ENCODE measurements at places on chromosomes 3 and 15.
A peak's percentile ranks its signal among the peaks of the same experiment; 100 is the strongest.

DNA sequence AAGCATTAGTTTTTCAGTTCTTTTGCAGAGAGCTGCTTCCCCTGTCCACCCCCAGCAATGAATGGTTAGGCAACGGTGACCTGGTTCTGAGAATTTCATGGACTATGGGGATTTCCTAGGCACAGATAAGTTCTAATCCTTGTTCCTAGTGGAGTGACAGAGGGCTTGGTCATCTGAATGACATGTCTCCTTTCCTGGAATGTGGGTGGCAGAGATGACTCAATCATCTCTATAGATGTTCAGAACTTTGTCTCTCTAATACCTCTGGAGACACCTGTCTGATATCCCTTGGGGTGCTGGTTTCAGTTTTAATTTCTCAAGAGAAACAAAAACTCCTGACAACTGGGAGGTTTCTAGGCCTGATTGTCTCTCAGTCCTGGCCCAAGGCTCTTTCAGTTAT lies 10.4 kb downstream of the PLA2G4E start:
- no peak overlapping the region for H3K4me3 ChIP-seq
- H3K36me3 ChIP-seq, result no peaks in the 10 kb centered on the region
- peaks cover 4% of the 10 kb centered on the region for H3K4me1 ChIP-seq
- no peak overlapping the region for H3K27ac ChIP-seq
- peaks cover 6% of the 10 kb centered on the region for H3K27me3 ChIP-seq

DNA sequence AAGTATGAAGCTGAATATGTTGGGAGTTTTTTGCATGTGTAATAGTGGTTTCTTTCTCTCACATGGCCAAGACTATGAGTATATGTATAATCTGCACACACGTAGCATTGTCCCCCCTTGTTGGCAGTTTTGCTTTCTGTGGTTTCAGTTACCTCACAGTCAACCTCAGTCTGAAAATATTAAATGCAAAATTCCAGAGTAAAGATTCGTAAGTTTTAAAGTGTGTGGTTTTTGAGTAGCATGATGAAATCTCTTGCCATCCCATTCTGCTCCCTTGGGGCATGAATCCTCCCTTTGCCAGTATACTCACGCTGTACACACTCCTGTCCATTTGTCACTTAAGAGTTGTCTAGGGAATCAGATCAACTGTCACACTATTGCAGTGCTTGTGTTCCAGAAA lies 742.0 kb upstream of the CCDC54 start:
- H3K27me3 ChIP-seq, result no peaks in the 10 kb centered on the region
- no peaks in the 10 kb centered on the region for H3K36me3 ChIP-seq
- peaks cover 4% of the 10 kb centered on the region for H3K4me1 ChIP-seq
- H3K4me3 ChIP-seq, result no peak overlapping the region
- H3K27ac ChIP-seq, result no peak overlapping the region

DNA sequence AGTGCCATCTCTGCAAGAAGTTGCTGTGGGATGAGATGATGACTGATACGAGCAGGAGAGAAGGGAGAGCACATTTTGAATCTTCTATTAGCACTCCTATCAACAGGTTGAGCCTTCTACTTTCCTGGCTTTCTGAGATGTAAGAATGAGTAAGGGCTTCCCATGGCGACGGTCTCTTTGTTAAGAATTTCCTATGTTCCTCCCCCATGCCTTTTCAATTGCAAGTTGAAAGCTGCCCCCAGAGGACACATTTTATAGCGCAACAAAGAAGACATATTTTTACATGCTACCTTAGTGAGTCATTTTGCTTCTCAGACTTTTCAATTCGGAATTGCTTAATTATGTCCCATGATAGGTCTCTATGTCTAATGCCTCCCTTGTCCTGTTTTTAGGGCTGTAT lies 71.3 kb upstream of the LRTM1 start:
- H3K36me3 ChIP-seq, result no peaks in the 10 kb centered on the region
- no peaks in the 10 kb centered on the region for H3K27me3 ChIP-seq
- no peak overlapping the region for H3K27ac ChIP-seq
- no peak for DNase-seq
- H3K4me3 ChIP-seq, result no peak overlapping the region

- no peak overlapping the region for H3K4me3 ChIP-seq
- no peak overlapping the region for H3K27ac ChIP-seq
- no peaks in the 10 kb centered on the region for H3K27me3 ChIP-seq
- no peak for DNase-seq
- H3K36me3 ChIP-seq, result no peaks in the 10 kb centered on the region
Observed at GRCh38 chr3:73808862-73809509, 184.2 kb upstream of the PDZRN3 start.

DNA sequence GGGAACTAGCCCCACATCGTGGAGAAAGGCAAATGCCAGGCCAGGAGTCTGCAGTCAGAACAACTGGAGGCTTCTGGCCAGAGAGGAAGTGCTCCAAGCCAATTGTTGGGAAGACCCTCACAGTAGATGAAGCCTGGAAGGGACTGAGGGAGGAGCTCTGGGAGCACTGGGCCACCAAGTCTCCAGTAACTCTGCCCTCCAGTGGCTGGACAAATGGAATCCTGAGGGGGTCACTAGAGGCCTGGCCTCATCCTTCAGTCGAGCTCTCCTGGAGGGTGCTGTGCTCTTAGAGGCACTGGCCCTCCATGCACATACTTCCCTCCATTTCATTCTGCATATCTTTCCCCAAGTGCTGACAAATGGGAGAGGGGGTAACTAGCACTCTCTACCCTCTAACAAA lies 103.0 kb downstream of the MYLK start:
- H3K36me3 ChIP-seq, result no peaks in the 10 kb centered on the region
- H3K4me1 ChIP-seq, result no peaks in the 10 kb centered on the region
- H3K4me3 ChIP-seq, result no peak overlapping the region
- no peak overlapping the region for H3K27ac ChIP-seq
- no peak for DNase-seq
- H3K27me3 ChIP-seq, result peaks cover 4% of the 10 kb centered on the region

- H3K27ac ChIP-seq, result no peak overlapping the region
- H3K4me1 ChIP-seq, result no peaks in the 10 kb centered on the region
Observed at GRCh38 chr15:31905054-31905453, 125.3 kb upstream of the CHRNA7 start.

DNA sequence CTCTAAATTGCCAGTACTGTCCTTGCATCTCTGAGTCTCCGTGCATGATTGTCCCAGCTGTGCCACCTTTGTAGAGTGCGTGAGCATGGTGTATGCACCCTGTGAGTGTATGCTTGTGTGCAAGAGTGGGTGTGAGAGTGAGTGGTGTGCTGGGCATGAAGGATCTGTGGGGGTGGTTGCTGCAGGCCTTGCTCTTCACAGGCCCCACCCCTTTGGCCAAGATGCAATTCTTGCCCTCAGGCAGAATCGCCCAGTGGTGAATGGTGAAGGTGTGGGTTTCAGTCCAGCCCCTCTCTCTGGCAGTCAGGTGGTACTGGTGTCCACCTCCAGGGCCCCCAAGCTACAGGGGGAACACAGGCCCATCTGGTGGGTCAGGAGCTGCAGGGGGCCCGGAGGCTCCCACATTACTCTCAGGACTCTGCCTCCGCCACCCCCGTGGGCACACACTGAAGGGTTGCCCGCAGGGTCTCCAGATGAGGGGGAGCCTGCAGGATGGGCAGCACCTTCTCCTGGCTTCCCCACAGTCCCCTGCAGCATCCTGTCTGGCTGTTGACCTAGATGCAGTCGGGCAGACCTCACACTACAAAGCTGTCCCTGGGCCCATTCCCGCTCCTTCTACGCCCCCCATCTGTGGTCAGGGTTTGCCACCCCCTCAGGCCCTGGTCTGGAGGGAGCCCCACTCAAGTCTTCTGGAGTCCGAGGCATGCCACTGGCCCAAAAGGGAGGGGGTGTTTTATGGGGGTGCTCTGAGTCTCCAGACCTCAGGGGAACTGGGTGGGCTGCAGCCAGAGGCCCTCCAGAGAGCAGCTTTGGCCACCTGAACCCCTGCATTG lies 8.3 kb upstream of the ROPN1B start:
- no peaks in the 10 kb centered on the region for H3K4me1 ChIP-seq
- H3K36me3 ChIP-seq, result no peaks in the 10 kb centered on the region
- peaks cover 28% of the 10 kb centered on the region for H3K27me3 ChIP-seq
- H3K4me3 ChIP-seq, result no peak overlapping the region
- DNase-seq, result no peak

GRCh38 chr3:156750874-156751245 lies 75.3 kb upstream of the LEKR1 start:
- DNase-seq, result no peak
- no peak overlapping the region for H3K27ac ChIP-seq
- H3K27me3 ChIP-seq, result peaks cover 12% of the 10 kb centered on the region
- no peak overlapping the region for H3K4me3 ChIP-seq

- H3K27me3 ChIP-seq, result no peaks in the 10 kb centered on the region
- H3K4me1 ChIP-seq, result peaks cover 20% of the 10 kb centered on the region
- H3K27ac ChIP-seq, result peak overlapping the region; percentile 64
- H3K4me3 ChIP-seq, result no peak overlapping the region
- DNase-seq, result peak; percentile 62
- peaks cover 8% of the 10 kb centered on the region for H3K36me3 ChIP-seq
Observed at GRCh38 chr15:94324117-94324826, 92.9 kb downstream of the MCTP2 start.

DNA sequence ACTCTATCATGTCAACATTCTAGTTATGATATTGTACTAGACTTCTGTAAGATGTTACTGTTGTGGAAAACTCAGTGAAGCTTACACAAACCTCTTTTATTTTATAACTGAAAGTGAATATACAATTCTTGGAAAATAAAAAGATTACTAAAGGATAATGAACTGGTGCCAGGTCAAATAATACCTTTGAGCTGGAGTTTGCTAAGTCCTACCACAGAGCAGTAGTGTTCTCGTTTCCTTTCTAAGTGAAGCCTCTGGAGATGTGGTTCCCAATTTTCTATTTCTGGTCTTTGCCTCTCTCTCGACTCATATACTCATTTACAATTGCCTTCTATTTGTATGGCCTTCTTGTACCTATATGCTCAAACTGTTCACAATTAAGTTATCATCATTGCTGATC lies 942.9 kb downstream of the SQOR start:
- no peak for DNase-seq
- no peaks in the 10 kb centered on the region for H3K4me1 ChIP-seq
- no peaks in the 10 kb centered on the region for H3K36me3 ChIP-seq
- H3K4me3 ChIP-seq, result no peak overlapping the region
- no peak overlapping the region for H3K27ac ChIP-seq
- no peaks in the 10 kb centered on the region for H3K27me3 ChIP-seq

DNA sequence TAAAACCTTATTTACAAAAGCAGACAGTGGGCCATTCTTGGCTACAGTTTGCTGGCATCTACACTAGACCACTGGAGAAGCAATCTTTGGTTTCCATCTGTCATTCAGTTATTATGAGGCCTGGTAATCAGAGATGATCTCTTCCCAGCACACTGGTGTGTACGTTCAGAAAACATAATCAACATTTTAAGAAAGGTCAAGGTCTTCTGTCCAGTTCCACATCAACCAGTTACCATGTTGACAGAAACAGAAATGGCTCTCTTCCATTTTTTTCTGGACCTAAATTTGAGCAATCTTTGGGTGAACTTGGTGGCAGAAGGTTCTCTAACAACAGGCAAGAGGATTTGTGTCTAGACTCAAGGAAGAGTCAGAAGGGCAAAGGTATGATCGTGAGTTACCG lies 29.8 kb upstream of the ARHGEF3 start:
- H3K4me3 ChIP-seq, result no peak overlapping the region
- DNase-seq, result no peak
- H3K27ac ChIP-seq, result no peak overlapping the region
- no peaks in the 10 kb centered on the region for H3K36me3 ChIP-seq
- H3K4me1 ChIP-seq, result no peaks in the 10 kb centered on the region
- no peaks in the 10 kb centered on the region for H3K27me3 ChIP-seq

DNA sequence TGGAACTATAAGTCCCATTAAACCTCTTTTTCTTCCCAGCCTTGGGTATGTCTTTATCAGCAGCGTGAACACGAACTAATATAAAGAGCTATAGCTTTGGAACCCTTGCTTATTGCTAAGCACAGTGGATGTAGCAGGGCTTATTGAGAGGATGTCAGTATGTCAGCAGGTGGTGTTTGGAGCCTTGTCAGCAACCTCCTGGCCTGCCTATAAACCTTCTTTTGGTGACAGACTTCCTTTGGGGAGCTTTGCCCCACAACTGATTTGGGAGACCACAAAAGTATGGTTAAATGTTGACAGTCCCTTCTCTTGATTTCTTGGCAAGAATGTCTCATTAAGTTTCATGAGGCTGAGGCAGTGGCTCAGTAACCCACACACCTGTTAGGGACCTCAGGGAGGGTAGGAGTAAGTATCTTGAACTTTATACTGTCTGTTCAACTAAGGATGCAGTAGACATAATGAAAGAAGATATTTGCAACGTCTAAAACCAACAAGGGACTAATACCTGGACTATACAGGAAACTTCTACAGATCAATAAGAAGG lies 14.8 kb downstream of the CCNDBP1 start:
- H3K27me3 ChIP-seq, result no peaks in the 10 kb centered on the region
- H3K36me3 ChIP-seq, result peaks cover 18% of the 10 kb centered on the region
- H3K4me3 ChIP-seq, result no peak overlapping the region
- no peak overlapping the region for H3K27ac ChIP-seq
- peaks cover 29% of the 10 kb centered on the region for H3K4me1 ChIP-seq
- no peak for DNase-seq

- DNase-seq, result no peak
- H3K27me3 ChIP-seq, result no peaks in the 10 kb centered on the region
- peak overlapping the region; percentile 81 for H3K4me3 ChIP-seq
- H3K4me1 ChIP-seq, result peaks cover 22% of the 10 kb centered on the region
- H3K27ac ChIP-seq, result peak overlapping the region; percentile 77
Observed at GRCh38 chr3:58474967-58475578, 16.8 kb upstream of the KCTD6 start.

DNA sequence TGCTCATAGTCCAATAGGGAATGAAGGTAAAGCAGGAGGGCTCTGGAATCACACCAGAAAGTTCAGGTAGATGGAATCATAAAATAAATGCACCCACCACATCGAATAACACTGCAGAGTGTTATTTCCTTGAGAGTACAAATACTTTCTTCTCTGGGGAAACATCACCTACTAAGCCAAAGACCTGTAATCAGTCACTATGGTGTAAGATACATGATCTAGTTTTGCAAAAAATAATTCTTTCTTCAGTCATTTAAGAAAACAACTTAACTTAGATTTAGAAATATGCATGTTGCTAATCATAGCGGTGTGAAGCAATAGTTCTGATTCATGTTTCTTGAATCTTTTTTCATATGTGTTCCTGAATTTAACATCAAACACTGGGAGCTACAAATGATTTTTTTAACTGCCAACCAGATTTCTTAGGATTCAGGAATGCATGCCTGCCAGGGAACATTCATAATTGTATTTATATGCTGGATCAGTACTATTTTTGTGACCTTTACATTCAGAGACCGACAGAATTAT lies 40.2 kb upstream of the MEIS2 start:
- H3K36me3 ChIP-seq, result no peaks in the 10 kb centered on the region
- no peaks in the 10 kb centered on the region for H3K4me1 ChIP-seq
- H3K4me3 ChIP-seq, result no peak overlapping the region
- H3K27me3 ChIP-seq, result no peaks in the 10 kb centered on the region
- no peak for DNase-seq

DNA sequence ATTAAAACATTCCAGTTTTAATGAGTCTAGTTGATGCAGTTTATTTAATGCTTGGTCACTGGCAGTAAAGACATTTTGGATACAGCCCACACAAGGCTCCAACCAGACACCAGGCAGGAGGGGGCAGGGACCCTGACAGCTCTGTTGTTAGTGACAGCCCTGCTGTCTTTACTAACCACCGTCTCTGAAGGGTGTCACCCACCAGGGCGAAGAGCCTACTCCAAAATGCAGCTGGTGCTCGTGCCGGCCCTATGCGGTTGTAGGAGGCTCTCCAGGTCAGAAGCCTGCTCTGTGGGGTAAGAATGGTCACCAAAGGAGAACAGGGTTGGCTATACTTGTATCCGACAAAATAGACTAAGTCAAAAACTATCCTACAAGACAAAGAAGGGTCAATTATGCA lies 132.2 kb downstream of the ATP10A start:
- no peak overlapping the region for H3K27ac ChIP-seq
- H3K27me3 ChIP-seq, result peaks cover 8% of the 10 kb centered on the region

- peaks cover 42% of the 10 kb centered on the region for H3K27me3 ChIP-seq
- DNase-seq, result no peak
- H3K27ac ChIP-seq, result no peak overlapping the region
- no peaks in the 10 kb centered on the region for H3K4me1 ChIP-seq
Observed at GRCh38 chr3:138397983-138398382, 36.4 kb upstream of the ESYT3 start.
